ENCODE measurements at places on chromosomes 4 and X.
A peak's percentile ranks its signal among the peaks of the same experiment; 100 is the strongest.

- DNase-seq, result no peak
Measured at GRCh38 chr4:117429061-117429460, 343.7 kb upstream of the TRAM1L1 start.

- no peak for DNase-seq
Measured at GRCh38 chr4:167838686-167839085, 253.7 kb upstream of the ANXA10 start.

DNA sequence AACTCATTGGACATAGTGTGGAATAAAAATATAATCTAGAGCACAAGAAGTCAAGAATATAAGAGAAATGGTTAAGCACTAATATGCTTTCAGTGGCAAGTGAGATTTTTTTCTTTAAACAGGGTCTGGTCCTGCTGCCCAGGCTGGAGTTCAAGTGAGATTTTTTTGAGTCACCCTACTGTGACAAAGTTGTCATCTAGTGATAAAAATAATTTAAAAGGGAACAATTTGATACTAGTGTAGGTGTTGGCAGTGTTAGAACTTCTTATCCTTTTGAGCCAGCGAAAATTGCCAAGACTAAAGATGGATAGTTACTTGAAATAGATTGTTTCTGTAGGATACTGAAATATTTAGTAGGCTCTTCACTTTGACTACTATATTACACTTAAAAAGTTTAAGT, 67.9 kb upstream of the TECRL start:
- no peak for DNase-seq

DNA sequence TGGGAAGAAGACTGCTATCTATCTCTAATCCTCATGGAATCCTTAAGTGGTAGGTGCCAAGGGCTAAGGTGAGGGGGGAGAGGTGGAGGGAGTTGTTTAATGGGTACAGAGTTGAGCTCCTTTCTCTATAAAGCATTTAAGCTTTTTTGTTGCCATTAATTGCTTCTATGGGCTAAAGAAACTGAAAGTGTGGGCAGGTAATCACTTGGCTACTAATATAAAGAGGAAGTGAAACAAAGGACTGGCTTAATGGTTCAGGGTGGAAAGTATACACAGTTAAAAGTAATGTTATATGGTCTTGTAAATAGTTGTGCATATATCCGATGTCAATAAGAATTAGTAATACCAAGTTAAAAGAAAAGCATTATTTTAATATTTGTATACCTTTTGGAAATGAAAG, 83.9 kb downstream of the POLA1 start:
- DNase-seq, result no peak

DNA sequence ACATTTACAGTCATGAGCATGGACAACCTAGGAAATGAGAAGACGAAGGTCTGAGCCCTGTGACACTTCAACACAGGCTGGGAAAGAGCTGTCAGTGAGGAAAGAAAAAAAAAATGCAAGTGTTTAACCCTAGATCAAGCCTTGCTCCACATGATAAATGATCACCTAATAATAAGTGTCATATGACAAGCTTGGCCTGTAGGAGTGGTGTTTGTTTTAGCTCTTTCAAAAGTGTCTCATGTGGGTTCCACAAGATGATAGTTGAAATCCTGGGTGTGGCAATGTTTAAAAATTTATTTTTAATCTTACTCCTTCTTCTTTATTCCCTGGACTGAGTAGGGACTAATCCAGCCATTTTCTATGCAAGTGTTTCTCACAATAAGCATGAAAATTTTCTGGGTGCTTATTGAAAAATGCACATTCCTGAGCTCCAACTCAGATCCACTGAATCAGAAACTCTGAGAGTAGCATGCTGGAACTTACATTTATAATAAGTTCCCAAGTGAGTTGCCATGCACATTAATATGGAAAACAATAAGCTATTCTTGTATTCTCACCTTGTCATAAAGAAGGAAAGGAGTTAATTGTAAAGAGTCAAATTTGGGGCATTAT, 138.3 kb downstream of the AREG start:
- DNase-seq, result no peak

- no peak for DNase-seq
Measured at GRCh38 chr4:114599903-114600552, 1.4 kb downstream of the UGT8 start.

- peak; percentile 23 for DNase-seq
Measured at GRCh38 chrX:23742697-23743622, at the start of gene ACOT9. ACOT9 (minus strand) TSS chrX:23743276; CDS start chrX:23743144, 132 bp downstream.

DNA sequence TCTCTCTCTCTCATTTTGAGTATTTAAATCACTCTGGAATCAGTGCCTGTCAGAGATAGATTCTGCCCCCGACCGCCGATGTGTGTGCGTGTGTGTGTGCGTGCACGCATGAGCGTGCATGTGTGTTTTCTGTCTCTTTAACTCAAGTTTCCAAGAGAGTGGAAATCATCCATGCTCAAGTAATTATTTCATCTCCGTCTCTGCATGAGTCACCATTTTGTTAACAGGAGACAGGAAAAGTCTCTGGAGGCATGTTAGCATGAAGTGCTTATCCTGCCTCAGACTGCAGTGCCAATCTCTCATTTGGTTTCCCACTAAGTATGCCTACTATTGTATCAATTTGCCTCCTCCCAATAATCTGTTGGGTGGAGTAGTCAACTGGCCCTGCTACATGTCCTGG, 182.9 kb upstream of the NHS start:
- DNase-seq, result no peak

DNA sequence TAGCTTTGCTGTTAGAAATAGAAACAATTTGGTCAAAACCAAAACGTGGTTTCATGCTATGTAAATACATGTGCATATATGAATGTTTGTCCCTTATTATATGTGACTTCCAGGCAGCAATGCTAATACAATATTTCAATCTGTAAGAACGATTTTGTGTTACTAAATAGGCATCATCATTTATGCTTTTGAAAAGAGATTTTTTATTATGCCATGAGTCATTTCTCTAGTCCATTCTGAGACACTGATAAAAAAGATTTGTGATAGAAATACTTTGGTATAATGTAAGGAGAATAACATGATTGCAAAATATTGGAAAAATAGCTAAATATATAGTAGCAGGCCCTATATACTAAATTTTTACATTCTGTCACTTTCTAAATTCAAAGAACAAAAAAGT, 28.9 kb downstream of the SYNPO2 start:
- no peak for DNase-seq

DNA sequence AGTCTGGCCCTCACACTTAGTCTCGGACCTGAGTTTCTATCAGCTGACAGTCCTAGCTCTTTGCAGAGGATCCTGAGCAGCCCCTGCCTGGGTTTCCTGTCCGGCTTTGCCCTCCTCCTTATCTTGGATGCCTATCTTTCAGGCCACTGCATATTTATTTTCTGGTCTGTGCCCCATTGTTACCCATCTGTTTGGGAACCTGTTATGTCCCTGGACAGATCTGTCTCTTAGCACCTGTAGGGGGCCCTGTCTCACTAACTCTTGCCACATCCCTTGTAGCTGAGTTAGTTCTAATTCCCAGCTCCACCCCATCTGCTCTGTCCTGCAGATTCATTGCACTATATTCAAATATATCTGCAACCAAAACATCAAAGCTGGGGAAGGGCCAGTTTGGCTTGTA, 514.9 kb upstream of the LCORL start:
- no peak for DNase-seq

DNA sequence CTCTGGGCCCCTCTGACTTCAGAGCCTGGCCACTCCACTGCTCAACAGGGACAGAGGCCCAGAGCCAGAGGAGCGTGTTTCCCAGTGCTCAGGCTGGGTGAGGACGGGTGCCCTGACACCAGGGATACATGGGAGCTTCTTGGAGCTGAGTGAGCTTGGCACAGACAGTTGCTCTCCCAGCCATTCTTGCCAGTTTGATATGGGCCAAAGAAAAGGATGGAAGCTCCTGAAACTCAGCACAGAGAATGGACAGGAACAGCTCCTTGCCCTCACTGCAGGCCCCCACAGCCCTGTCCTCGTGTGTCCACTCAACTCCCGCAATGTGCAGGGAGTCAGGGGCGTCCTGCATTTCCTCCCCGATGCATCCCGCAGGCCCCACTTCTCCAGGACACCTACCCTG, 38.8 kb downstream of the NSG1 start:
- no peak for DNase-seq

DNA sequence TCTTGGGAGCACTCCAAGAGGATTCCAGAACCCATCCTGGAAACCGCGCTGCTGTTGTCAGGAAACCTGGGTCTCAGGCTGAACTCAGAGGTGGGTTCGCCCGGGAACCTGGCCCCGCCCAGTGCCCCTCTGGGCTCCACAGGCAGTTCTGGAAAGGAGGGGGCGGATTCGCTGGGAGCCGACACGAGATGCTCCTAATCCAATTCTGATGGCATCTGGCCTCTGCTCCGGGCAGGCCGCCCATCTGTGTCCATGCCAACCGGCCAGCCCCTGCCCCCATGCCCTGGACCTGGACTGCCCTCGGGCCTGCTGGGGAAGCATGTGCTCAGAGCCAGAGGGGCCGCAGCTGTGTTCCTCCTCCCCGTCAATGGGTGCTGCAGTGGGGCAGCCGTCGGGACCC, 21.0 kb downstream of the ATP2B3 start:
- DNase-seq, result no peak

DNA sequence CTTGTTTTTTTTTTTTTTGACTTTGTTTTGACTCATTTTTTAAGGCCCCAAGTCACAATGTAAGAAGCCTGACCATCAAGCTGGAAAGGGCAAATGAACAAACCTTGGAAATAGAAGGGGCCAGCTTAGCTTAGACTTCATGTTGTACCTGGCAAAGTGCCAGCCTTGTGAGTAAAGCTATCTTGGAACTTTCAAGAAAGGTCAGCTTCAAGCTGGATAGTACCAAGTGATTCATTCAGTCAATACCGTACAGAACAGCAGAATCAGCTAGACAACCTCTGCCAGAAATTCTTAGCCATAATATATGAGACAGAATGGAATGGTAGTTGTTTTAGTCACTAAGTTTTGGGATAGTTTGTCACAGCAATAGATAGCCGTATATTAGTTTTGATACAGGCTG, 1492.2 kb upstream of the TENM3 start:
- DNase-seq, result no peak

GRCh38 chr4:153706519-153706918, 22.4 kb downstream of the TLR2 start:
- DNase-seq, result no peak

GRCh38 chrX:19814240-19814639, 73.2 kb downstream of the SH3KBP1 start:
- DNase-seq, result no peak

- no peak for DNase-seq
Measured at GRCh38 chr4:80615099-80615498, 279.6 kb downstream of the CFAP299 start.

DNA sequence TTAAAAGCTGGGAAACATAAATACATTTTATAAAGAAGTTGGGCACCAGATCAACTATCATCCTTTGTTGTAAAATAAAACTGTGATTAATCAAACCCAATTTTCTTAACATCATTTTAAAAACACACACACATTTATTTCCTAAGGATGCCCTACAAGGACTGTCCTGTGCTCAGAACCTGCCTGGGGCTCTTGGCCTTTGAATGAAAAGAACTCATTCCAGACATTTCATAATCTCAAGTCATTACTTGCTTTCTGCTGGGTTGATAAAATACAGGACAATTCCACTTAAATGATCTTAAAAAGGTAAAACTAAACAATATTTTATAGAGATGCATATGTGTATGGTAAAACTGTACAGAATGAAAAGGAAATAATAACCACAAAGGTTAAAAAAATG, 2.8 kb downstream of the SH3D19 start:
- DNase-seq, result no peak

DNA sequence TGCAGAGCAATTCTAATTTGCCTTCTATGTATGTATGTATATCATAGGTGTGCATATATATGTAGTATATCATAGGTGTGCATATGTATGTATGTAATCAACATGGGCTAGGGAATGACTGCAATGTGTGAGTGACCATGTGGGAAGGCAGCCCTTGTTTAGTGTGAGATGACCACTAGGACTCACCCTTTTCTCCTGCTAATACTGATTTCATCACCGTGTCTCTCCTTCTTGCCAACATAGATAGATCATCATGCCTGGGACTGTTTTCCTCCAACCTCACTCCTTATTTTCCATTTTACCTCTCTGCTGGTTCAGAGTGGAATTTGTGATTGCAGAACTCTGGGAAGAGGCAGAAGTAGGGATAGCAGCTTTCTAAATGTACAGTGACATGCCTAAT, 63.6 kb upstream of the SFRP2 start:
- DNase-seq, result no peak

DNA sequence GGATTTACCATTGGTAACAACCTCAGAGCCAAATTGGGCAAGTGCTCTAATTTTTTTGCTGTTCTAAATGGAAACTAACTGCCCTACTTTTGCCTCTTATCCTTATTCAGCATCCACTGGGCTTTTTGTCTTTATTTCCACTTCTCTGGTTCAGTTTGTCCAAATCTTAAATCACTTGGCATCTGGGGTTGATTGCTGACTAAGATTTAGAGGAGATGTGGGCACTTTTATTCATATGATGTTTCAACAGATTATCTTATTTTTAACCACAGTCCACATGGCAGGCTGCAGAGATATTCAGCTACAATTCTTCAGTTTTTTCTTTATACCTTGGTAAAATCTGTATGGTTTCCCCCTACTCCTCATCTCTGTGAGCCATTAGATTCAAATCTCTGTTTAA, 1161.4 kb upstream of the PCDH7 start:
- no peak for DNase-seq

GRCh38 chr4:168487282-168488035, 7.2 kb upstream of the DDX60L start:
- DNase-seq, result no peak

- DNase-seq, result no peak
Measured at GRCh38 chr4:4394644-4395043, 7.7 kb downstream of the NSG1 start.

DNA sequence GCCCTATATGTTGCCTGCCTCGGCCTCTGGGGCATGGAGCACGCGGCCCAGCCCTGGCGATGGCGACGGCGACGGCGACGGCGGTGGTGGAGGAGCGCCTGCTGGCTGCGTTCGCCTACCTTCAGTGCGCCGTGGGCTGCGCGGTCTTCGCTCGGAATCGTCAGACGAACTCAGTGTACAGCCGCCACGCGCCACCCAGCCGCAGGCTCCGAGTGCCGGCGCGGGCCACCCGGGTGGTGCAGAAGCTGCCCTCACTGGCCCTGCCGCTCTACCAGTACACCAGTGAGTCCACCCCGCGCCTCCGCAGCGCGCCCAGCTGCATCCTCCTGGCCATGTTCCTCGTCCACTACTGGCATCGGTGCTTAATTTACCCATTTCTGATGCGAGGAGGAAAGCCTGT, 83.7 kb upstream of the F9 start:
- no peak for DNase-seq

DNA sequence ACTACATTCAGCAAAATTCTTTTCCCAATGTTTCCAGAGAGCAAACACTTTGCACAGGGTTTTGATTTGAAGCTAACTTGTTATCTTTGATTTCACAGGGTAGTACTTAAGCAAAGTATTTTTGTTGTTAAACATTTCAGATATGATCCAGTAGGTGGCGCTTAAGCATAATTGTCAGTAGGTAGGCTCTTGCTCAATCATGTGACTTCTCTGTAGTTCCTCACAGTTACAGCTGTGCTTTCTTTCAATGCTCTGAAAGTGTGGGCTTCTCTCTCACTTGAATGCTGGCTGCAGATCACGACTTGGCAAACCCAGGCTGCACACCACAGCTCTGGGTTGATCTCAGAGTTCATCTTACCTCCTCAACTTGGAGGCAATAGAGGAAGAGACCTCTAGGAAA, 1016.5 kb downstream of the SH3BGRL start:
- no peak for DNase-seq
